AG04450 (cell line): ENCODE measurements at places on chromosomes 11 and 22.

- no peak for DNase-seq
Measured at GRCh38 chr11:65355013-65355775, 643 bp downstream of the TIGD3 start.

DNA sequence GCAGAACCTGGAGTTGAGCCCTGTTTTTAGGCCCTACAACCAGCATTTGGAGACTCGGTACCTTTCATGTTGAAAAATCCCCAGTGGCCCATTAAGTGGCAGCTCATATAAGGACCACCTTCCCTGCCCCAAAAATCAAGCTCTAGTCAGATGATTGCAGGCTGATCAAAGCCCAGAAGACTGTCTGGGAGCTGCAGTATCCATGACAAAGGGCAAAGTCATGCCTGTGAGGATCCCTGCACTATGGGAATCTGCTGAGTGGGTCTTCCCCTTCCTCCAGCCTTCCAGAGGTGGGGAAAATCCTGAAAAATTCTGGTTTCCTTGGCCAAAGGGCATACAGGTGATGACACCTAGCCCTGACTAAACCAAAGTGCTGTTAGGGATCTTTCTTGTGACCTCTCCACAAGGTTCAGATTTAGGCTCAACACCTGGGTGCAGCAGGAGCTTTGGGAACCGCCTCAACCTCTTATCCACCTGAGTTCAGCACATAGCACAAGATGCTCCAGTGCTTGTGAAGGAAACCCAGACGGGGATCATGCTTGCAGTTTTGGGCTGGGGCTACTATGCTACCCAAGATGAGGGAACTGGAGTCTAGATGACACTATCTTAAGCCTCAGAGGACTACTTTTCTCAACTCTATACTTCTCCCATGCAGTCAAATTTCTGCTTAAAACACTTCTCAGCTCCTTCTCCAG, 1.2 kb upstream of the TRIM3 start:
- DNase-seq = no peak

DNA sequence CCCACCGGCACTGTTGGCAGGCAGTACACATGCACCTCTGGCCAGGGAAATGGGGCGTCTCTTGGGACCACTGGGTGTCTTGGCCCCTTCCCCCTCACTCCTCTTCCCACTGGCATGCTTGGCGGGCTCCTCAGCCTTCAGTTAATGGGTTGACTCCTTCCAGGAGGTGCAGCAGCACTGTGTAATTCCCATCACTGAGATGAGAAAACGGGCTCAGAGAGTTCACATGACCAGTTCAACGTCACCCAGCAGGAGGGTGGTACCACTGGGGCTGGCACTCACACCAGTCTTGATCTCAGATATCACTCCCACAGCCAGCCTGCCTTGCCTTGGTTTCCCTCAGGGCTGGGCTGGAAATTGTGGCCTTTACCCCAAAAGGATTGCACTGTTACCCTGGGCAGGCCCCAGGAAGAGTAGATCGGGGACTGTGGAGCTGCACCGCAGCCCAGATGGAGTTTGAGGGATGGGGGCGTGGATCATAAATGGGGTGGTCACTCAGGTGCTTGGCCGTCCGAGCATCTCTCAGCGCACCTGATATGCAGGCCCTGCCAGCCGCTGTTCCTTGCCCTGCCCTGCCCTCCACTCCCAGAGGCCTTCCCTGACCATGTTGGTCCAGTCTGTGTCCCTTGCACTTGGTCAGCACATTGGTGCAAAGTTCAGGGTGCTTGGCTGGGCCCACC, 16.9 kb downstream of the CAPN5 start:
- no peak for DNase-seq

DNA sequence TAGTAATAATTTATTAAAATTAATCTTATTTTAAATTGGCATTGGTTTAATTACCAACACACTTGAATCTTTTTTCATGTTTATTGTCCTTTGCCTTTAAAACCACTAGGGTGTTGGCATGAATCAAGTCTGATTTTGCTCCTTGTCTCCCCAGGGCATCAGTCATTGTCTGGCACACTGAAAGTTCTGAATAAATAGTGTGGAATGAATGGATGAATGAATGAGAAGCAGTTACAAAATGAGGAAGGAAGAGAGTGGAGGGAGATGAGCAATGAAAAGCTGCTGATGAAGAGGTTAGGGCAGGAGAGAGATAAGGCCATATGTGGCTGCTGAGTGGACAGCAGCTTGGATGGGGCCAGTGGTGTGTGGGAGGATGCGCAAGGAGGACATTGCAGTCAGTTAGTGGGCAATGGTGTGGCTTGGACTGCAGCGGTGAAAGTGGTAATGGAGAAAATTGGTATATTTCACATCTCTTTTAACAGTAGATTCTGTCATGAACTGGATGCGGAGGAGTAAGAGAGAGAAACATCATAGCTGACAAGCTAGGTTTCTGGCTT, 132.0 kb downstream of the SPON1 start:
- no peak for DNase-seq

GRCh38 chr11:64078284-64078683, 42.6 kb downstream of the FLRT1 start:
- DNase-seq = no peak

GRCh38 chr22:39923696-39924095, 22.8 kb downstream of the GRAP2 start:
- DNase-seq = no peak

DNA sequence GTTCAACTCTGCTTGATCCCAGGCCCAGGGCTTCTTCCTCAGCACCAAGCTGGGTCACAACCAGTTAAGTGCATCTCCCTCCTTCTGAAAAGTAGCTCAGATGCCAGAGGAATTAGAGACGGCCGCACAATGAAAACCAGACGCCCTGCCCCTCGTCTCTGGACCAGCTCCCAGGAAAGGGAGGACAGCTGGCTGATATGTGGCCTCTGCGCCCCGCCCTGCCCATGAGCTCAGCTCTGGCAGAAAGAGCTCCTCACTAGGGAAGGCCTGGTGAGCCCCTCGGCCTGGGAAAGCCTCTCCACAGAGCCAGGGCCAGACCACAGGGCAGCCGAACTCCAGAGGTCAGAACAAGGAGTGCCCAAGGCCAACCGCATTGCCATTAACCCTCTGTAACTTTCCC, 18.1 kb upstream of the SCGB1A1 start:
- peak; percentile 46 for DNase-seq

GRCh38 chr22:43542681-43543521, 131.1 kb downstream of the MPPED1 start:
- no peak for DNase-seq

DNA sequence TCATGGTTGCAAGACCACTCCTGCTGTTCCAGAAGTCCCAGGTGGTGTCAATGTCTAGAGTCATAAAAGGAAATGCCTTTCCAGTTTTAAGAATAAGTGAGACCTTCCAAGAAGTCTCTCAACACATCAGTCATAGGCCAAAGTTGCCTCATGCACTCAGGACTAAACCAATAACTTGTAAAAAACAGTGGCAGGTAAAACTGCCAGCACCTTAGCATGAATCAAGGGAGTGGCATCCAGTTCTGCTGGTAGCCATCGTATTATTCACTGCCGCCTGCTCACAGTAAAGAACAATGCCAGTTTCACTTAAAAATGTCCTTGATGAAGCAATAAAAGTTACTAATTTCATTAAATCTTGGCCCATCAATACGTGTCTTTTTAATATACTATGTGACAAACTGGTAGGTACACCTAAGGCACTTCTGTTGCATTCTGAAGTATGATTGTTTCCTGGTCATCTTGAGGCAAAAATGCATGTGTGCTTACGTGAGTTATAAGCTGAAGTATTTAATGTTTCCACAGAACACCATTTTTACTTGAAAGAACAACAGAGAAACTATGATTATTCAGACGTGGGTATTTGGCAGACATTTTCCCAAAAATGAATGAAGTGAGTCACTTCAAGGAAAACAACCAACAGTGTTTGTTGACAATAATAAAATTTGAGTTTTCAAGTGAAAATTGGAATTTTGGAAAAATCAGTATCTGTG, 125.2 kb upstream of the SNX19 start:
- no peak for DNase-seq
